ENCODE measurements at places on chromosomes 5 and 9. TPM values are rescaled to one million over a fixed set of nuclear protein-coding genes. Genes with fewer than 3 reads are reported as not detected.

- no peak for DNase-seq
- H3K4me1 ChIP-seq, result peaks cover 6% of the 10 kb centered on the region
- H3K4me3 ChIP-seq, result no peak overlapping the region
- no peaks in the 10 kb centered on the region for H3K27me3 ChIP-seq
- H3K27ac ChIP-seq, result peak overlapping the region; percentile 50
These were observed 9.3 kb upstream of the PFDN1 start for GRCh38 chr5:140312067-140312790.

- H3K27me3 ChIP-seq, result no peaks in the 10 kb centered on the region
- H3K27ac ChIP-seq, result no peak overlapping the region
- DNase-seq, result no peak
- H3K4me3 ChIP-seq, result no peak overlapping the region
- no peaks in the 10 kb centered on the region for H3K4me1 ChIP-seq
- no peaks in the 10 kb centered on the region for H3K36me3 ChIP-seq
These were observed 24.1 kb upstream of the PHYKPL start for GRCh38 chr5:178256746-178257145.

DNA sequence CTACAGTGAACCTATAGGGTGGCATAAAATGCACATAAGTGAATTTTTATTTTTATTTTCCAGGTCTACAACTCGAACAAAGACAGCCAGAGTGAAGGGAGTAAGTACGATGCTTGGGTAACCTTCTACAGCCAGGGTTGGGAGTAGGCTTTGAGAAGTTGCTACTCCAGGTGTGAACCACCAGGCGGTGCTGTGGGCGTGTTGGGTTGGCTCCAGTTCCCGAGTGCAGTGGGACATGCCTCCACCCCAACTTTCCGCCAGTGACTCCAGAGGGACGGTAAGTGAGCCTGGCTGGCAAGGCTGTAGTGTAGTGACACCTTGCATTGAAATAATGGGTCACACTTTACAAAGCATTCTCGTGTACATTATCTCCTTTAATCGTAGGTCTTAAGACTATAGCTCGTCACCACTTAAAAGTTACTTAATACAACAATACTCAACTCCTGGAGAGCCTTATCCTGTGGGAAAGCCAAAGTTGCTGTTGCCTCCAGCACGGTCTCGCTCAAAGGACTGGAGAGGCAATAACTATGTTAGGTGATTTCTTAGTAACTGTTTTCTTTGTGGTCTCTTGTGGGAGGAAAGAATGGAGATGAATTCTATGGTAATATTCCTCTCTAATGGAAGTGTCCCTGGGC lies 244.0 kb downstream of the ARHGAP26 start:
- H3K4me1 ChIP-seq, result no peaks in the 10 kb centered on the region
- DNase-seq, result peak; percentile 19
- no peaks in the 10 kb centered on the region for H3K27me3 ChIP-seq
- H3K36me3 ChIP-seq, result no peaks in the 10 kb centered on the region
- no peak overlapping the region for H3K4me3 ChIP-seq

DNA sequence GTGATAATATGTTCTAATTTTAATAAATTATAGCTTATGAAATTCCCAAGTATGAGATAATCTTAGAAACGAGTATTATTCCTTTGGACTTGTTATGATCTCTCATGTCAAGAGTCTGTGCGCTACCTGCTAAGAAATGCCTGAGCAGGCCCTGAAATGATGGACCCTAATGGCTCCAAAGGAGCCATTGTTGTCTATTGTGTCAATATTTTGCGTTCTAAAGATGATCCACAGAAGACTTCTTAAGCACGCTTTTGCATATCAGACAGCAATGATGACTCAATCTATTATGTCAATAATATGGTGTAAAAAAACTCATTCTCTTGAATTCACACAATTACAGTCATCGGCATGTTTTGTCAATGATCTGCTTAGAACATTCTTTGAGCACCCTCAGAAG lies 306.1 kb downstream of the KIAA0825 start:
- H3K4me3 ChIP-seq, result no peak overlapping the region
- H3K4me1 ChIP-seq, result no peaks in the 10 kb centered on the region
- H3K36me3 ChIP-seq, result no peaks in the 10 kb centered on the region
- H3K27me3 ChIP-seq, result no peaks in the 10 kb centered on the region
- no peak overlapping the region for H3K27ac ChIP-seq

DNA sequence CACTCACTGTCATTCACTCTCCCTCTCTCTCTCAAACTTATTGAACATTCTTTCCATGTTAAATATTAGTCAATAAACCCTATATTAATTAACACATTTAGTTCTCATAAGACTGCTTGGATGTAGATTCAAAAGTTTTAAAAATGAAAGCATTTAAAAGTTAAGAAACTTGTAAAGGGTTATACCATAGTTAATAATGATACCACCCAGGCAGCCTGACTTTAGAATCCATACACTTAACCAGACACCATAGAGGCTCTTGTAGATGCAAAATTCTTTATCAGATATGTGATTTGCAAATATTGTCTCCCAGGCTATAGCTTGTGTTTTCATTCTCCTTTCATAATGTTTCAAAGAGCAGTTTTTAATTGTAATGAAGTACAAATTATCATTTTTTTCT lies 335.8 kb upstream of the ACTBL2 start:
- H3K4me1 ChIP-seq, result no peaks in the 10 kb centered on the region
- H3K36me3 ChIP-seq, result no peaks in the 10 kb centered on the region
- no peak for DNase-seq
- H3K27me3 ChIP-seq, result no peaks in the 10 kb centered on the region

- no peaks in the 10 kb centered on the region for H3K36me3 ChIP-seq
- no peaks in the 10 kb centered on the region for H3K27me3 ChIP-seq
- H3K4me3 ChIP-seq, result no peak overlapping the region
These were observed 11.8 kb upstream of the SEMA5A start for GRCh38 chr5:9557696-9558095.

DNA sequence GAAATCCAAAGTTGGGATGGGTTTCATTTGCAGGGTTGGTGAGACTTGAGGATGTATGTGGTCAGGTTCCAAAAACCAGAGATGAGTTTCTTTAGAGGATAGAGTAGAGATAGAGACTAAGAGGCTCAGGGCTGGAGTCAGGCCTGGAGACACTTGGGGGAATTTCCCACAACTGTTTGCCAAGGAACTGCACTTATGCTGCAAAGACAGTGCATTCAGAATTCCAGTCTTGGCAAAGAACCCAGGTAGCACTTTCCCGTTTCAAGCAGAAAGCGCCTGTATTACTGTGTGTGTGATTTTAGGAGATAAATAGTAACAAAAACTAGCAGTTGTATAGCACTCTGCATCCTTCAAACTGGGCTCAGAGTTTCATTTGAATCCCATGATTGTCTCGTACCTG lies 55.4 kb downstream of the SNCAIP start:
- H3K36me3 ChIP-seq, result no peaks in the 10 kb centered on the region
- H3K4me1 ChIP-seq, result no peaks in the 10 kb centered on the region
- no peak for DNase-seq
- no peak overlapping the region for H3K4me3 ChIP-seq
- H3K27ac ChIP-seq, result no peak overlapping the region
- H3K27me3 ChIP-seq, result no peaks in the 10 kb centered on the region

DNA sequence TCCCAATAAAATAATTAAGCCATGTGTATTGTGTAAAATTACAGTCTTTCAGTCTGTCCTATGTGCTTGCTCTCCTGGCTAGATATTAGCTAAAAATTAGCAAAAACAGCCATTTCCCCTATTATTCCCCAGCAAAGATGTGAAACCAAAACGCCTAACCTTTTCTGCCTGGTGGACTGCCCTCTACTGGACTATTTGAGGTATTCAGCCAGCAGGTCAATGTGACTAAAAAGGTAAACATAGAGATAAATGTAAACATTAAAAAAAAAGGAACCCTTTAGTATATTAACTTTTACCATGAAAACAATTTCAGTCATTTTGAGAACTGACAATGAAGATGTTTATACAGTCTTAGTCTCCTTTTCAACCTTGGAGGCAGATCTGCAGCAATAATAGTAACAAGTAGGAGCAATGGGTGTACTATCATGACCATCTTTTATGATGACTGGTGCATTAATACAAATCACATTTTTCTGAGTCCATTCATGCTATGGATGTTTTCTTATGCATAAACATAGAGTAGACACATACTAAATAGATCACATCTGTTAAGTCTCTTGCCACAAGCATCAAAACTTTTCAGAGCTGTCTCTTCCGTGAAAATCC lies 10.1 kb downstream of the ATG12 start:
- H3K27ac ChIP-seq, result no peak overlapping the region
- peaks cover 4% of the 10 kb centered on the region for H3K4me1 ChIP-seq
- peak; percentile 15 for DNase-seq
- peaks cover 60% of the 10 kb centered on the region for H3K36me3 ChIP-seq
- no peak overlapping the region for H3K4me3 ChIP-seq

GRCh38 chr5:37888476-37888875 lies 48.6 kb upstream of the GDNF start:
- H3K27me3 ChIP-seq, result no peaks in the 10 kb centered on the region
- H3K27ac ChIP-seq, result no peak overlapping the region
- DNase-seq, result no peak
- H3K4me3 ChIP-seq, result no peak overlapping the region
- no peaks in the 10 kb centered on the region for H3K36me3 ChIP-seq

DNA sequence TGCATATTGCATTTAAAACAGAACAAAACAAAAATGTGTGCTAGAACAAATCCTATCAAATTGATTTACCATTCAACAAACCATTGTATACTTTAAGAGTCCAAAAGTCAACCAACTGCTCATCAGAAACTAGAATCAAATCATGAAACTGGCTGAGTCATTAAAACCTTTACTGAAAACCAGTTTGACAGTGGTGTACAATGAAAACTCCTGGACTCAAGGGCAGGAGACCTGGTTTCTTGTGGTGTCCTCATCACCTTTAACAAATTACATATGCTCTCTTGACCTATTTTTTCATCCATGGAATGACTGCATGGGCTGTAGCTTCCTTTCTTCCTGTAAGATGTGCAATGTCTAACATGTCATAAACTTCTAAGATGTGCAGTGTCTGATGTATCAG lies 315.3 kb upstream of the SLC30A5 start:
- no peak overlapping the region for H3K27ac ChIP-seq
- H3K4me3 ChIP-seq, result no peak overlapping the region
- no peaks in the 10 kb centered on the region for H3K27me3 ChIP-seq
- H3K36me3 ChIP-seq, result no peaks in the 10 kb centered on the region

DNA sequence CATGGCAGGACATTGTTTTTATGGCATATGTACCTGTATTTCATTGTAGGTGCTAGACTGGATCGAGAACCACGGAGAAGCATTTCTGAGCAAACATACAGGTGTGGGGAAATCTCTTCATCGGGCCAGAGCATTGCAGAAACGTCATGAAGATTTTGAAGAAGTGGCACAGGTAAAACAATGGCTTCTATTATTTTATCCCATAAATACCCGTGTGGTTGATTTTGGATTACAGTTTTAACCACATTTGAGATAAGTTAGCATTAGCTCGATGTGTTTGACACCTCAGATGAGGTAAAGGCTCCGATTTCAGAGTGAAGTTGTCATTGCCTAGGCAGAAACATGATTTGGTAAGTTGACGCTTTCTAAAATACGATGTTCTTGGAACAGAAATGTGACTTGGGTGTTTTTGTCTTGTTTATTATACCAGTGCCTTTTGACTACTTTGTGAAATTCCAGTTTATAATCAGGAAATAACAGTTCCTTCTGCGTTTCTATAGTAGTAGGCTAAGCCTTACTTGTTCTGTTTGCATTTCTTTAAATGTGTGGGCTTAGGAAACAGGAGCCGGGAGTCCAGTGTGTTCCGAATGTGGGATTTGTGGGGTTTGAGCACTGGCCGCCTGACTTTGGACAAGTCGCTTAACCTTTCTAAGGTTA lies 187.7 kb downstream of the TRIO start:
- H3K27ac ChIP-seq, result no peak overlapping the region
- H3K27me3 ChIP-seq, result no peaks in the 10 kb centered on the region
- no peaks in the 10 kb centered on the region for H3K4me1 ChIP-seq
- no peak overlapping the region for H3K4me3 ChIP-seq
- DNase-seq, result no peak
- peaks cover 4% of the 10 kb centered on the region for H3K36me3 ChIP-seq

GRCh38 chr5:133995883-133996563 lies 8.8 kb downstream of the VDAC1 start:
- no peaks in the 10 kb centered on the region for H3K27me3 ChIP-seq
- no peak overlapping the region for H3K4me3 ChIP-seq
- peaks cover 45% of the 10 kb centered on the region for H3K4me1 ChIP-seq
- no peak for DNase-seq
- H3K27ac ChIP-seq, result no peak overlapping the region

- no peak for DNase-seq
- no peaks in the 10 kb centered on the region for H3K4me1 ChIP-seq
- H3K36me3 ChIP-seq, result no peaks in the 10 kb centered on the region
- peaks cover 7% of the 10 kb centered on the region for H3K27me3 ChIP-seq
- no peak overlapping the region for H3K27ac ChIP-seq
- no peak overlapping the region for H3K4me3 ChIP-seq
These were observed 72.7 kb upstream of the IER5L start for GRCh38 chr9:129250786-129251185.

DNA sequence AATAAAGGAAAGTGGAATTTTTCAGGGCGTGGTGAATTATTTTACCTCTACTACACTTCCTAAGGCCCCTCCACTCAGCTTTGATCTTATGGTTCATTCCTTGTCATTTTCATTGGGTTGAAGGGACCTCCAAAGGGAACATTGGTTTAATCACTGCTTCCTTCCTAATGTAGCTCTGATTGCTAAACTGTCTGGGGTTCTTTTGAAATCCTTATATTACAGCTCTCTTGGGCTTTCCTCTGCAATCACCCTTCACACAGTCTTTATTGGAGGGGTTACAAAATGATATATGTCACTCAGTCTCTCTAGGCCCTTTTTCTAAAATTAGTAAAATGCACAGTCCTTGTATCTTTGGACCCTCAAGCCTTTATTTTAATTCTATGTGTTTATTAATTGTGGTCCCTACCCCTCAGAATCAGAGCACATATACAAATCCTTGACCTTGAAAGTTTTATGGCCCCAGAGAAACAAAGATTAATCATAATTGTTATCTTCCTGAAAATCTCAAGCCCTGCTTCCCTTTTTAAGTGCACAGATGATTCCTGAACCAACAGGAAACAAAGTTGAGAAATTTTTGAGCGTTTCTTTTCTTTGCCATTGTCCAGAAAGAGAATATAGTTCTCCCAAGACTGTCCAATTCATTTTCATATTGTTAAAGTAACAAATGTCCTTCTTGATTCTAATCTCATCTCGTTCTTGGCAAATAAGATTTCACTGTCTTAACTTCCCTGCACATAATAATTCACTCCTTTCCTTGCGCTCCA lies 330.0 kb downstream of the ARRDC3 start:
- H3K27ac ChIP-seq, result no peak overlapping the region
- H3K4me1 ChIP-seq, result peaks cover 25% of the 10 kb centered on the region
- no peak for DNase-seq

GRCh38 chr9:127611603-127611898 lies 526 bp upstream of the STXBP1 start:
- H3K4me1 ChIP-seq, result peaks cover 4% of the 10 kb centered on the region
- peak overlapping the region; percentile 73 for H3K27ac ChIP-seq
- peaks cover 48% of the 10 kb centered on the region for H3K27me3 ChIP-seq
- DNase-seq, result no peak

- no peaks in the 10 kb centered on the region for H3K27me3 ChIP-seq
- H3K36me3 ChIP-seq, result no peaks in the 10 kb centered on the region
- no peak for DNase-seq
- H3K4me3 ChIP-seq, result no peak overlapping the region
- no peaks in the 10 kb centered on the region for H3K4me1 ChIP-seq
These were observed 169.7 kb upstream of the CDH9 start for GRCh38 chr5:27208051-27208450.

- H3K4me3 ChIP-seq, result no peak overlapping the region
- no peak for DNase-seq
These were observed 4.1 kb upstream of the KCNMB1 start for GRCh38 chr5:170393235-170393634.

GRCh38 chr9:104775574-104775936 lies 11.6 kb downstream of the NIPSNAP3B start:
- no peaks in the 10 kb centered on the region for H3K36me3 ChIP-seq
- no peaks in the 10 kb centered on the region for H3K27me3 ChIP-seq
- H3K4me1 ChIP-seq, result no peaks in the 10 kb centered on the region

AQP7 gene
- total RNA-seq, result 22.1 TPM

RNF183 gene
- 0.14 TPM for total RNA-seq

PCDHGA12 gene
- total RNA-seq, result 5.2 TPM

SAXO1 gene
- not detected for total RNA-seq

SLC35D2 gene
- total RNA-seq, result 88.1 TPM

CAMK4 gene
- 0.75 TPM for total RNA-seq

Data from transverse colon (tissue), 4 donors.